T-helper 22 cell (primary cell): ENCODE measurements at places on chromosomes 12 and 14.
A peak's percentile ranks its signal among the peaks of the same experiment; 100 is the strongest.

DNA sequence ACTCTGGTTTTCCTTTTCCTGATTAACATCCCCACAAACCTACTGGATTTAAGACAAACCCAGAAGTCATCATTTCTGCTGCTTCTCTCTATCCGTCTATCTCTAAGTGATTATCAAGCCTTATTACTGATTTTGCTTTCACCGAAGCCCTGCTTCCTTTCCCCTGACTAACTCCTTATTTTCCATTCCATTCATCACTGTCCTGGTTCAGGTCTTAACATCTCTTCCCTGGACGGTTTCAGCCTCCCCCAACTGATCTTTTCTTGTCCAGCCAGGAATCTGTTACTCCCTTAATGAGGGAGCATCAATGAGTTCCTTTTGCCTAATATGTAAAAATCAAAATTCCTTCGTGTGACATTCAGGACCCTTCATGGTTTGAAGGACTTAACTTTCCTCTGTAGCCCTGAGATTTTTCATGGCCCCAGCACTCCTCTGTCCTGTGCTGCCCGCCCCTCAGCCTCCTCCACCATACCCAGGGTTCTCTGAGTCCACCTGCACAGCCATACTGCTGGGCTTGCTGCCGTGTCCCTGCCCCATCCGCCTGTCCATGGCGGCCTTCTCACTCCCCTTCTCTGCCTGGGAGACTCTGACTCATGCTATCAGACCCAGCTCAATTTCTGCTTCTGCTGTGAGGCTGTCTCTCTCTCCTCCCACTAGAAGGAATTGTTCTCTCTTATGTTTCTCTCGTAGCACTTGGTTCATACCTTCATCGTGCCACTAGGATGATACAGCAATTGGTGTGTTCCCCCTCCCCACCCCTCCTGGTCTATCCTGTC, 167.8 kb upstream of the HIF1A start:
- no peak for DNase-seq

GRCh38 chr14:103910262-103910935, 17.9 kb upstream of the TDRD9 start:
- peak; percentile 43 for DNase-seq

DNA sequence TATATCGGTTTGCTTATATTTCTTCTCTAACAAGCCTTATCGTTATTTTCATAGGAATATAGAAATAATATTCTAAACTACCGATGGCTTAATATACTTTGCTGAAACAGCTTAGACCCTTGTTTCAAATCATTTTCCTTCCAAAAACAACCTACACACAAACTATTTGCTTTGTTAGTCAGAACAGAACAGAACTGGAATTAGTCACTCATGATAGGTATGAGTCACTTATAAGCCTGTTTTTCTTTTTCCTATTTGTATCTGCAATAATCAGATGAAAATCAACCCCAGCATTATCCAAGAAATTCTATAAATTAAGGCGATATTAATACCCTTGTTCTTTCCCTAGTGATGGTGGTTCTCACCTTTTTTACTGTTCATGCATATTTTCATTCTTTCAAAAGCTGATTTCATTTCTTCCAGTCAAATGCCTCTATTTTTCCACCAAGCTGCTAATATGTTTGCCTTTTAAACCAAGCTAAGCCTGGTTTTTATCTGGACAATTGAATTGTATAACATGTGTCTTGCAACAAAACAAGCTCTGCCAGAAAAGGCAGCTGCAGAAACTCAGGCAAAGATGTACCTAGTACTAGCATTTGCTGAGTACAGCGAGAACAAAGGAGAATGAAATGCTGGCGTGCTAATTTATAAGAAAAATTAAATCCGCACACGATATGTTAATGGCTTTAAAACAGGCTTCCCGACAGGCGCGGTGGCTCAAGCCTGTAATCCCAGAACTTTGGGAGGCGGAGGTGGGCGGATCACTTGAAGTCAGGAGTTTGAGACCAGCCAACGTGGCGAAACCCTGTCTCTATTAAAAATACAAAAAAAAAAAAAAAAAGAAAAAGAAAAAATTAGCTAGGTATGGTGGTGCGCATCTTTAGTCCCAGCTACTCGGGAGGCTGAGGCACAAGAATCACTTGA, 1418.2 kb downstream of the AACS start:
- DNase-seq, result no peak

- no peak for DNase-seq
Measured at GRCh38 chr14:41062826-41063225, 543.9 kb upstream of the LRFN5 start.

- no peak for DNase-seq
Measured at GRCh38 chr12:8466241-8466640, 10.5 kb downstream of the CLEC6A start.

DNA sequence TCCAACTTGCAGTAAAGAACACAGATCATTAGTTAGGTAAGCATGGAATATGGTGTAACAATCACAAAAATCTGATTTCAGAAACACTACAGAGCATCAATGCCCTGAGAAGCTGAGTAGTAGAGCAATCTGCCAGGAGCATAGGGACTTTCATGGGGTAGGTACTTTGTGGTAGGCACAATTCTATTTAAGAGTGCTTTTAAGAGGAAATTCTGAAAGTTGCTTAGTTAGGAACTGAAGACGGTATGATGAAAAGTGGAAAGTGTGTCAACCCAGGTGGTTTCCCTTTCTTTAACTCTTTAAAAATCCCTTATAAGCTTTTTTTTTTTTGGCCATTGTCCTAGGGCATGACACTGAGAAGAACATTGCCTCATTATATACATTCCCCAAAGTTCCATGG, 535.7 kb upstream of the FBXO33 start:
- no peak for DNase-seq

DNA sequence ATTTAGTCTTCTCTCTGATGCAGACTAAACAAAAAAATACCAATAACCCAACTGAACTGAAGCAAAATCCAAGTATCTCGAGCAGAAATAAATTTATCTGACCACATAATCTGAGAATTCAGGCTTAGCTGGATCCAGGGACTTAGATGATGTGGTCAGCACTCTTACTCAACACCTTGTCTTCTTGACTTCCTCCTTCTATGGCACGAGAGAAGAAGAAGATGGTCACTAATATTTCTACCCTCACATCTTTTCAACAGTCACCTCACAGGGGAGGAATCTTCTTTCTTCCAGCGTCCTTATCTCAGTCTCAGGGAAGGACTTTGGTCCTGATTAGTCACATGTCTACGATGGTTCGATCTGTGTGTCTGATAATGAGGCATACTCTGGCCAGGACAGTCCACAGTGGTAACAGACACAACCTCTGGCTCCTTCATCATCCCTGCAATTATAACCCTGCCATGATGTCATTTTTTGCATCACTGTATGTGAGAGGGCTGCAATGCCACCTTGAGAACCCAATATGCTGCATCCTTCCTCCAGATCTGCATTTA, 15.8 kb downstream of the RGS6 start:
- DNase-seq, result no peak

DNA sequence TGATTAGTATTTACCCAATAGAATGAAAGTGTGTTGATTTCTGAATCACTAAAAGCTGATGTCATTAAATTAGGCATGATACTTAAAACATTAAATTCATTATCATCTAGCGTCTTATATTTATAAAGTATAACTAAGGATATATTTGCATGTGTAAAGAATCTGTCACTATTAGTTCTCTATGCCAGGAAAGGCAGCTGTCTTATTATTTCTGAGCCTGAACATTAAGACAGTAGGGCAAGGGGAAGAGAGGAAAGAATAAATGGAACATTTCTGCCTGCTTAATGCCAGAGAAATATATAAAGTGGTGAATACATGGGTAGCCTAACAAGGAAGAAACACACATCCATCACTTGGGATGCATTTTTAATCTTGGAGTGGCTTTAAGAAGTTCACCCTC, 965.1 kb upstream of the TMEM132C start:
- no peak for DNase-seq

DNA sequence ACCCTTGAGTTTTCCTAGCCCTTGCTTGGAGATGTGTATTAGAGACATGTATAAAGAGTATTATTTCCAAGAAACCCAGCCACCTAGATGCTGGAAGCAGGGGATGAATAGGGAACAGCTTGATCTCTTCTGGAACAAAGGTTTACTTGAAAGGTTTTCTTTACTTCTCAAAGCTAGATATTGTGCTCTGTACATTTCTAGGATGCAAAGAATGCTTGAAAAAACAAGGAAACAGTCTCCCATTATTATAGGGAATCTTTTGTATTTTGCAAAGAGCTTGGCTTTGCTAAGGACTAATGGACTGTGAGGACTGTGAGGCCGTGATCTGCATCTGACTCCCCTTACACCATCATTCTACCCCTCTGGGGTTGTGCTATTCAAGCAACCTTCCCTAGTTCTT, 77.9 kb downstream of the PRICKLE1 start:
- no peak for DNase-seq
